ENCODE measurements at places on chromosomes 6 and 20.

- DNase-seq, result no peak
These were observed 49.7 kb downstream of the FIG4 start for GRCh38 chr6:109740787-109741186.

- DNase-seq, result no peak
These were observed 59.3 kb upstream of the AKAP12 start for GRCh38 chr6:151180330-151181048.

- no peak for DNase-seq
These were observed 26.8 kb downstream of the PPP1R14C start for GRCh38 chr6:150169609-150170008.

- no peak for DNase-seq
These were observed 687.2 kb upstream of the AGPAT4 start for GRCh38 chr6:161961046-161961445.

DNA sequence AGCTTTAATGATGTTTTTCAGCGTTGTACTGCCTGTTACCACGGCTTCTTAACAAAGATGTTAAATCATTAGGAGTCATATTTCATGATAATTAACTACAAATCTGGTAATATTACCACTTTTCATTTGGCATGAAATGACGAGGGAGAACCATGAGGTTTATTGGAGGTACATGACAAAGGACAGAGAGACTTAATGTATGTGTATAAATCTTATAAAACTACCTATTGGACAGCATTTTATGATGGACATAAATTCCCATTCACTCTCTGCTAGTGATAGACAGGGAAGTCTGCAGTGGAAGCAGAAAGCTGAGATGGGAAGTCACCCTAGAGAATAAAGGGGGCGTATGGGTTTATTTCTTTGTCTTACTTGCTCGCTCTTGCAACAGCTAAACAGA, 949.9 kb upstream of the FLRT3 start:
- no peak for DNase-seq

DNA sequence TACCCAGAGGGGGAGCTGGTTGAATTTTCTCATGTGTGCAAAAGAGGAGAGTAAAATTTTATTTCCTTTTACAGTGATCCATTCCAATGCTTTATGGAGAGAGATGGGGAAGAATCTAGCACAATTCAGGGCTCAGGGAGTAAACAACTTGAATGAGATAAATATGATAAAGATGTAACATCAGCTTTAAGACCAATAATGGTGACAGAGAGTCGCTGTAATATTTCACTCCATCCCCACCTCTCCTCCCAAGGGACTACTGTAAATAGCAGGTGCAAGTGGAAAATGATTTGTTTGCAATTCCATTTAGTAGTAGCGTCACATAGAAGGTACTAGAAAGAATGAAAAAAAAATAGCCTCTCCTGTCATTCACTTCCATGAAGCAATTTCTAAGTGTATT, 4.8 kb downstream of the CRISP3 start:
- no peak for DNase-seq

DNA sequence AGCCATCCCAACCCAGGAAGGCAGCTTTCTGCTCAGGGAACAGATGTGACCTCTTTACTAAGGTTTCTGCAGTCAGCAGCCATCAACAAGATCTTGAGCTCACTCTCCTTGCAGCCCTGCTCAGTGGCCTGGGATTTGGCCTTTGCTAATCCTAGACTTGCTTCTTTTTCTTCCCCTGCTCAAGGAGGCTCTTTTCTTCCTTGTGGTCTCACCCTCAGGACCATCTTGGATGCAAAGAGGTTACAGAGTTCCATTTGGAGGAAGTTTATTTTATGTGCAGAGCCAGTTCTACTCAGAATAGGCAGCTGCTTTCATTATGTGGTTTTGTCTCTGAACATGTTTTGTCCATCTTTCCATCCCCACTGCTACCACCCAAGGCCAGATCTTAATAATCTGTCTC, 49.3 kb downstream of the RALY start:
- no peak for DNase-seq

DNA sequence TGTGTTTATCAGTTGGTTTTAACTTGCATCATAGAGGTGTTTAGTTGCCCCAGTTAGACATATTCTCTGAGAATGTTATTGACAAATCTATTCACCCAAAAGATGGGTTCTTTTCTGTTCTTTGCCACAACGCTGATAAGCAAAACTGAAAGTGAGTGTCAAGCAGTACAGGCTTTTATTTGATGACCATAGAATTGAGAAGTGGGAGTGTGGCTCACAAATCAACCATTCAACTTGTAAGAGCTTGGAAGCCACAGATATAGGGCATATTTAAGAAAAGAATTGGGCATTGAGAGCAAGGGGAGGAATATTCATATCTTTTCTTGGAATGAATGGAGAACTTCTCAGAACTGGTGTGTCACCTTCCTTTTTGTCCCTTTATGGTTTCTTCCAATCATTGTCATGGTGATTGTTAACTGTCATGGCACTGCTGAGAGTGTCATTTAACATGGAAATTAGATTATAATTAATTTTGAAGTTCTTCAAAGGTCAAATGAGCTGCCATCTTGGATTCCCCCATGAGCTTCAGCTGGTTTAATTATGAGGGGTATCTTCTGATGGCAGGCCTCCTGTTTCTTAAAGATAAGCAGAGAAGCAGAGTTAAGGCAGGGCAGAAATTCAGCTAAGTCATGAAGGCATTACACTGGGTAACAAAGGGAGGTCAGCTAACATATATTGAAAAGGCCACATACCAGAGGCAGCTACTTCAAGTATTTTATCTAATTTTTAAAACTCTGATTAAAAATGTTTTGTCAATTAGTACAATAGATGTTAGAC, 254.0 kb upstream of the HTR1E start:
- DNase-seq, result no peak

DNA sequence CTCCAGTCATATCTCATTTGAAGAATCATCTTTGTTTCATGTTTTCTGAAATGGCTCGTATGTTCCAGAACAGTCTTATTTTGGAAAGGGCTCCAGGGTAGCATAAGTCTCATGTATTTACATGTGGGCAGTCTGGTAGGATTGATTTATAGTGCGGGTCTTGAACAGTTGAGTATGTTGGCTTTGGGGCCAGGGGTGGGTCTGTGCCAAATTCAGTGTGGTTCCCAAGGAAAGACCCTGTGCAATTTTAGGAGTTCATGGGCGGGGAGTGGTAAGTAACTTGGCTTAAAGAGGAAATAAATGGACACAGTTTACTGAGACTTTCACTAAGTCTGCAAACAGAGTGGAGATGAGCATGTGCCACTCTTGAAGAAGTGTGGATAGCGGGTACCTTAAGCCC, 7.7 kb downstream of the FNDC1 start:
- DNase-seq, result no peak

- DNase-seq, result no peak
These were observed 18.4 kb upstream of the ID4 start for GRCh38 chr6:19818805-19819204.

- DNase-seq, result no peak
These were observed 98.8 kb upstream of the NRN1 start for GRCh38 chr6:6105472-6106036.

DNA sequence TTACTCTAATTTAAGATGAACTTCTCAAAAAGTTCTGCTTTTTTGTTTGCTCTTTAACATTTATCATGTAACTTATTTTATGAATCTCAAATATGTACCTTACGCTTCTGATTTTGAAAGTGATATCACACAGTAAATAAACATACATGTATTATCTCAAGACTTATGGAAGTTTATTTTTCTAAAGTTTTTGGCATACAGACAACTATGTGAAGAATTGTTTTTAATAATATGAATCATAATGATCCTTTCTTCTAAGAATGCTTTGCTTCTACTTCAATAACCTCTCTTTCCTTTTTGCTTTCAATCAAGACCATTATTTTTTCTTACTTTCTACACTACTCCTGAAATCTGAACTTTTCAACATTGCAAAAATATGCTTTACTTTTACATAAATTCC, 816.4 kb downstream of the EYS start:
- no peak for DNase-seq

GRCh38 chr6:157560691-157561413, 179.9 kb downstream of the ZDHHC14 start:
- DNase-seq, result peak; percentile 26

- DNase-seq, result no peak
These were observed 177.7 kb downstream of the BTBD3 start for GRCh38 chr20:12095180-12095920.

DNA sequence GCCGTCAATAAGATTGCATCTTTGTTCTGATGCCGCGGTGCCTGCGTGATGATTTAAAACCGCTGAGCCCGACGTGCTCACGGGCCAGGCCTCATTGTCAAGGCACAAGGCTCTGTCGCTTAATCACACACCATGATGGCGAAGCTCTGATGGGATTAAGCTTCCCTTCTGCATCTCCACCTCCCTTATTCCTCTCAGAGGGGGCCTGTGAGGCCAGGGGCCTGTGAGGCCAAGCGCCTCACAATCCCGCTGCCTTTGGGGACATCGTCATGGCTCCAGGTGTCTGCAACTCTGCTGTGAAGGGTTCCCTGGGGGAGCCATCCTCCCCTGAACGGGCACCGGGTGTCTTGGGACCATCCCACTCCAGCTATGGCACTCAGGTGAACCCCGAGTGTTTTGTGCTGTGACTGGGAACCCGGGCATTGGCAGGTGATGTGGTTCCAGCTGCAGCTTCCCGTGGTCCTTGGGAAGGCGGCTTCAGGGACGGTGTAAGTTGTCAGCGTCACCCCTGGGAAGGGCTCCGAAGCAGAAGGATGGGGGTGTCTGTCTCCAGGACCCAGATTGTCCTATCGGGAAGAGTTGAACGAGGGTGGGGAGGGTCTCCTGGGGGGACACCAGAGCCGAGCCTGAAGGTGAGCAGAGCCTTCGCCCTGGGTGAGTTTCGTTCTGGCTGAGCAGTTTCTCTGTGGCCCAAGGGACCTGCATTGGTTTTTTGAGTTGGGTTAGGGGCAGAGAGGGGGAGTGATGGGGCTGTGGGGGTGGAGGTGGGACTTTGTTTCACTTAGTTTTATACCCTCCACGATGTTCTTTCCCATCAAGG, 18.0 kb upstream of the BHLHE23 start:
- DNase-seq, result no peak

- no peak for DNase-seq
These were observed 17.9 kb downstream of the ABHD12 start for GRCh38 chr20:25372584-25373336.

DNA sequence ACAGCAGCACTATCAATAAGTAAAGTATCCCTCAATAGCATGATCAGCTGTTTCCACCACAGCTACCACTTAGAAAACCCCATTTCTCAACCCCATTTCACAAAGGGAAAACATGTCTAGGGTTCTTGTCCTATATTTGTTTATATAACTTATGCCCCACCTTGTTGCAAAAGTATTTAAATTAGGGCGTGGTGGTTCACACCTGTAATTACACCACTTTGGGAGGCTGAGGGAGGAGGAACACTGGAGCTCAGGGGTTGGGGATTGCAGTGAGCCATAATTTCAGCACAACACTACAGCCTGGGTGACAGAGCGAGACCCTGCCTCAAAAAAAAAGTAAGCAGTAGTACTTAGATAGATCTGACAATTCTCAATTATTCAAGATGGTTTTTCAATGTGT, 3.7 kb downstream of the MRPL14 start:
- DNase-seq, result no peak

GRCh38 chr20:8152183-8152582, 20.1 kb downstream of the PLCB1 start:
- DNase-seq, result no peak

DNA sequence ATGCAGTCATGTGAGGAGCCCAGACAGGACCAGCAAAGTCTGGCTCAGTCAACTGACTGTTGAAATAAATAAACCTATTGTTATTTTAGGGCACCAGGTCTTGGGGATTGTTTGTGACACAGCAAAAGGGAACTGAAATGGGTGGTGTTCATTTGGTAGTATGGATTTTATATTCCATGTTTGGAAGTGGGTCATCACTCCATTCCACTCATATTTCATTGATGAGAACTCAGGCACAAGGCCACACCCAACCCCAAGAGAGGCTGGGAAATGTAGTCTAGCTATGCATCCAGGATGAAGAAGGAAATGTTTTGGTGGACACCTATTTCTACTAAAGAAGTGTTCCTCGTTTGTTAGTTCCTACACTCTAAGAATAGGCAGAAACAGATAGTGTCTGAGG, 64.9 kb upstream of the BTBD3 start:
- DNase-seq, result no peak

GRCh38 chr6:29451471-29452193, 5.2 kb downstream of the OR11A1 start:
- no peak for DNase-seq

DNA sequence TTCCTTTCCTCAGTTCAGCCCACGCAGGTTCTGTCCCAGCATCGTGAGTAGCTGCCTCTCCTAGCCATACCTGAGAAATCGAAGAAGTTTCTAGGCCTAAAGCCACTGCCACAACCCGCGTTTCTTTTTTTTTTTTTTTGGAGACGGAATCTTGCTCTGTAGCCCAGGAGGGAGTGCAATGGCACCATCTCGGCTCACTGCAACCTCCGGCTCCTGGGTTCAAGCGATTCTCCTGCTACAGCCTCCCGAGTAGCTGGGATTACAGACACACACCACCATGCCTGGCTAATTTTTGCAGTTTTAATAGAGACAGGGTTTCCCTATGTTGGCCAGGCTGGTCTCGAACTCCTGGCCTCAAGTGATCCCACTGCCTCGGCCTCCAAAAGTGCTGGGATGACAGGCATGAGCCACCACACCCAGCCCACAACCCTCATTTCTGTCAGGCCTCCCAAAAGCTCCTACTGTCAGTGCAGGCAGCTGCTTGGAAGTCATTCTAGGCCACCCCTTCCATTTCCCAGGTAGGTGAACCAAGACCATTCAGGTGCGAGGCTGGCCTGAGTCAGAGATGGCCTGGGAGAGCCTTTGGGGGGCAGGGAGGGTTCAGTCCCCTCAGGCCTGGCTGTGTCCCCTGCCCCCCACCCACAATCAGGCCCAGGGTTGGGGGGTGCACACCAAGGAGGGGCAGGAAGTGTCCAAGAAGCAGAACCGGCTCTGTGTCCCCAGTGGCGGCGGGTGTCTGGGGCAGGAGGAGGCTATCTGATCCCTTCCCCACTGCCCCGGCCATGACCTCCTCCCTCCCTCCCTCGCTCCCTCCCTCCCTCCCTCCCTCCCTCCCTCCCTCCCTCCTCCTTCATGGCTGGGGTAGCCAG, 47.2 kb downstream of the NOL4L start:
- no peak for DNase-seq

DNA sequence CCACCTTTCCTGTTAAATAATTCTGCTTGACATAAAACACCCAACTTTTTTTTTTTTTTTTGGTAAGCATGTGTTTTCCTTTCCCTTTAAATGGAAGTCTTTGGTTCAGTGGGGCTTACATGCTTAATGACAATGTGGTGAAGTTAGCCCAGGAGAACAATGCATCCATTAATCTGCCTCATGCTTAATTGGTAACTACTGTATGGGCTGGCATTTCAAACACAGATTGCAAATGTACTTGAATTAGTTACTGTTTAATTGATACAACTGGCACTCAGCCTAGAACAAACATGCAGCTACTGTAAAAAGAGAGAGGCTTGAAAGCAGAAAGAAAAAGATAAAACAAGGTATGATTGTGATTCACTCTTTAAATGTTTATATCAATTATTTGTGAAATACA, 483.6 kb upstream of the NOX3 start:
- no peak for DNase-seq

- no peak for DNase-seq
These were observed 15.0 kb downstream of the RAB23 start for GRCh38 chr6:57207141-57207540.

Measured in esophagus muscularis mucosa (tissue), 4 donors.